ENCODE measurements at places on chromosomes 1 and 21. TPM values are rescaled to one million over a fixed set of nuclear protein-coding genes. Genes with fewer than 3 reads are reported as not detected.

FHAD1 gene
- total RNA-seq: not detected

RIMKLA gene
- not detected for total RNA-seq

ITGB3BP gene
- total RNA-seq: 113 TPM

LCK gene
- 135 TPM for total RNA-seq

BRDT gene
- total RNA-seq: not detected

S100A7 gene
- not detected for total RNA-seq

BMP8B gene
- total RNA-seq: 0.34 TPM

RASSF5 gene
- 30.0 TPM for total RNA-seq

TRIM67 gene
- total RNA-seq: 0.06 TPM

B3GALT5 gene
- total RNA-seq: not detected

DCDC2B gene
- 0.29 TPM for total RNA-seq

F5 gene
- total RNA-seq: not detected

AADACL4 gene
- total RNA-seq: not detected

DNA sequence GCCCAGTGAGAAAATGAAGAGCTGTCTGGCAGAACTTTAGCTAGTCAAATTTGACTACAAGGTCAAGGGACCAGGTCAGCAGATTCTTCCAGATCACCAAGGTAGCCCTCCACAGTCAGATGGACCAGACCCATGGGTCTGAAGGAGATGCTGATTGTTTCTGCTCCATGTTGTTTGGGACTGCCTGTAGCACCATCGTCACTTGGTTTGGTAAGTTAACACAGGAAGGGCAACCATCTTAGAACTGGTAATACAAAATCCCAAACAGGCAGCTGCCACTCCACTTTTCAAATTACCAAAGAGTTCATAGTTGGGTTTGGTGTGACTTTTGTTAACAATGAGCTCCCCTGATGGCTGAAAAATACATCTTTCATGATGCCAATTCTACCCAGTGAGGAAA lies 9.0 kb downstream of the ITPKB start:
- no peak for DNase-seq

DNA sequence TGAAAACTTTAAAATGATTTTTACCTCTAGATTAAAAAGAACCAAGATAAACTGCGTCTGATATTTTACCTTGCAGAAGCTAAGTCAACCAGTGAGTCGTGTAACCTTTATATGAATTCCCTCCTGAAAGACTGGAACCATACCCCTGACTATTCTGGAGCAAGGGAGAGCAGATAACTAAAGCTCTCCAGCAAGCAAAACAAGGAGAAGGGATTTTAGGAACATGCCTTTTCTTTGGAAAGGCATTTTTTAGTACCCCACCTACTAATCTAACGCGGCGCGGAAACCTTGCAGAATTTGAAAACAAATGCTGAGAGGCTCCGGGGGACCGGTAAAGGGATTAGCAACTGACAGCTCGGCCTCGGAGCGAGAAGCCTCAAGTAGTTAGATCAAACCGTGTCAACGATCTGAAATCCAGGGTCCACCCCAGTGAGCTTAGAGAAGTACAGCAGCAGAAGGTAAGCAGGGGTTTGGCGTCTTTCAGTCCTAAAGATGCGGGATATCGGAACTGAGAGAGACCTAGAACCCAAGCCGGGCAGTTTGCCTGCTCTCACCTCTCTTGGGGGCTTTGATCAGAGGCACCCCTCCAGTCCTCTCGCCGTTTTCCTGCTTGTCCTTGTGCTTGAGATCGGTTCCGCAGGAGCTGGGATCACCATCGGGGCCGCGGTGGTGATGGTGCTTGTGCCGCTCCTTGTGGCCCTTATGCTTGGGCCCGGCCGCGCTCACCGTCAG lies 954 bp downstream of the RSBN1 start:
- peak; percentile 55 for DNase-seq

- no peak for DNase-seq
These were observed 2.6 kb downstream of the TXNIP start for GRCh38 chr1:145993618-145994390.

DNA sequence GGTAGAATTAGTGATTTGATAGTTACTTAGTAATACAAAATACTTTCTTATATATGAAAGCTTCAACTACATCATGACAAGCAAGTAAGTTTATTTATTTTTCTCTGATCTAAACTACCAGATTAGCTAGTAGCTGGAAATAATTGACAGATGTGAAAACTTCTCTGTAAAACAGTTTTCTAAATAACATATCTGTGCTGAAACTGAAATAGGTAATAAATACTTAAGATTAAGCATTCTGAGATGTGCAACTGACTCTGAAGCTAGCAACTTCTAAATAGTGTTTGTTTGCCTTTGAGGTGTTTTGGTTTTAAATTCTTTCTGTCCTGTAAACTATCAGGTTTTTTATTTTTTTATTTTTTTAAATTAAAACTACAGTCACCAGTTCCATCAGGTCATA lies 18.5 kb upstream of the LHX8 start:
- no peak for DNase-seq

GRCh38 chr1:98296681-98297080 lies 364.8 kb upstream of the SNX7 start:
- no peak for DNase-seq

DNA sequence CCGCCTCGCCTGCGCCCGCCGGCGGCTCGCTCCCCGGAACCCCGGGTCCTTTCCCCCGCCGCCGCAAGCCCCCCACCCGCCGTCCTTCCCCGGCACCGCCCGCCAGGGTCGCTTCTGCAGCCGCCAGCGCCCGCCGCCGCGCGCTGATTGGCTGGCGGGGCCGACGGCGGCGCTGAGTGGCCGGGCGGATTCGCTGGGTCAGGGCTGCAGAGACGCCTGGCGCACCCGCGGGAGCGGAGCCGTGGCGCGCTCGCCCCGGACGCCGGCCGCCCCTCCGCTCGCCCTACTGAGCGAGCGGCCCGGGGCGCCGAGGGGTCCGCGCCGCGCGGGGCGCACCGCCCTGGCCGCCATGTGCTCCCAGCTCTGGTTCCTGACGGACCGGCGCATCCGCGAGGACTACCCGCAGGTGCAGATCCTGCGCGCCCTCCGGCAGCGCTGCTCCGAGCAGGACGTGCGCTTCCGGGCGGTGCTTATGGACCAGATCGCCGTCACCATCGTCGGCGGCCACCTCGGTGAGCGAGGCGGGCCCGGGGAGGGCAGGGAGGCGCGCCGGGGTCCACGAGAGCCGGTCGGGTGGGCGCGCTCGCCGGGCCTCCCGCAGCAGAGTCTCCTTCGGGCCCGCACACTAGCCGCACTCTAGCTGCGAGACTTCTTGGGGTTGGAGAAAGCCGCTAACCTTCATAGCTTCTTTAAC lies at the start of gene RIMKLA:
Gene RIMKLA (plus strand): TSS at position 207 of the 694 bp plus-strand sequence. CDS start 143 bp downstream, at position 350.
- no peak for DNase-seq

DNA sequence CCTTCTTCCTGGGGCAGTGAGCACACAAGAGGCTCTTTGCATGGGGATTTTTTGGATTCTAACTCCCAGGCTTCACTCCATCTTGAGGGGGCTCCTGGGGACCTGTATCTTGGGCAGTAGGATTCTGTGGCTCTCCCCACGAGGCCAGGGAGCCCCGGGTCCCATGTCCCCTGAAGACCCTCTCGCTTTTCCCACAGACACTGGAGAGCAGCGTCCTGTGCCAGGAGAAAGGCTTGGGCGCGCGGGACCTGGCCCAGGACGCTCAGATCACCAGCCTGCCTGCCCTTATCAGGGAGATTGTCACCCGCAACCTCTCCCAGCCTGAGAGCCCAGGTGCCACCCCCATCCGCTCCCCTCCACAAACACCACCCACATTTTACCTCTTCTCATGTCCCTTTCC lies 735 bp downstream of the CROCC start:
- no peak for DNase-seq

GRCh38 chr1:18336801-18337200 lies 143.9 kb upstream of the KLHDC7A start:
- DNase-seq: no peak

- no peak for DNase-seq
These were observed 9.8 kb downstream of the PLA2G5 start for GRCh38 chr1:20079661-20080305.

DNA sequence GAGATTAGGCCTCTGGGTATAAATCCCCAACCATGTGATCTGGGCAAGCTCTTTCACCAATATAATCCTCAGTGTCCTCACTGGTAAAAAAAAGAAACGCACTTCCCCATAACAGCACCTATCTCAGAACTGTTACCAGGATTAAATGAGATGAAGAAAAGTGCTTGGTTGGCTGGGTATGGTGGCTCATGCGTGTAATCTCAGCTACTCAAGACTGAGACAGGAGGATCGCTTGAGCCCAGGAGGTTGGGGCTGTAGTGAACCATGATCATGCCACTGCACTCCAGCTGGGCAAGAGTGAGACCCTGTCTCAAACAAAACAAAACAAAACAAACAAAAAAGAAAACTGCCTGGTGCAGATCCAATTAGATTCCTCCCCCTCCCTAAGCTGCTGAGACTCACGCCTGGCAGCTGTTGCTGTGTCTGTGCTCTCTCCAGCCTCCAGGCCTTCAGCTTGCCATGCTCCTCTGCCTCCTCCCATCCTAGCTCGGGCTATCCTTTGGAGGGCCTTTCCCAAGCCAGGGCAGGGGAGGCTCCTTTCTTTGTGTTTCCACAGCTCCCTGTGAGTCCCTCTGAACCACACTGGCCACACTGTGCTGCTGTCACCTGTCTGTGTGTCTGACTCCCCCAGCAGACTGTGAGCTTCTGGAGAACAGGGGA lies 19.0 kb downstream of the CYB5RL start:
- DNase-seq: no peak

- no peak for DNase-seq
These were observed 162.2 kb downstream of the DSCAM start for GRCh38 chr21:40684726-40685125.

DNA sequence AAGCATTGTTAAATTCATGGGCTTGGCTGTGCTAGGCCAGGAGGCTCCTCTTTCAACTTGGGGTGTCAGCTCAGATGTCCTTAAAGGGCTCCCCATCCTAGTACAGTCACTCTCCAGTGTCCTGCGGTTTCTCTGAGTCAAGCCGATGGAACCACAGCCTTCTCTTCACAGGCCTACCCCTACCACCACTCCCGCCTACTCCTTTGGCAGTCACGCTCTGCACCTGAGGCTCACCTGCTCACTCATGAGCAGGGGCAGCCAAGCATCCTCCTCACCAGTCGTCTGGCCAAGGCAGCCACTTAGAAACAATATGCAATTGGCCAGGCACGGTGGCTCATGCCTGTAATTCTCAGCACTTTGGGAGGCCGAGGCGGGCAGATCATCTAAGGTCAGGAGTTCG lies 3.6 kb downstream of the ACOT7 start:
- no peak for DNase-seq

DNA sequence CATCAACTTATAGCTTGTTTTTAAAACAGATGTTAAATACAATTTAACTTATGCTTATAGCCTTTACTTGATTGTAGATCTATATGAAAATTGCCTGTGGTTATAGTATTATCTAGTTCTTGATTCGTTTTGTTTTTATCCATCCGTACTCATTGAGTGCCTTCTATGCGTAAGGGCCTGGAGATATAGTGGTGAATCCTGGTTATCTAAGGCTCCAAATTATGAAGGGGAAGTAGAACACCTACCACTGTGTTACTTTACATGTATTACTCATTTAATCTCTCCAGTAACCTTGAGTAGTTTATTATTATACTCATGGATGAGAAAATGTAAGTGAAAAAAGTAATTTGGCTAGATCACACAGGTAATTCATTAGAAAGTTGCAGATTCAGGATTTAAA lies 121.8 kb downstream of the OSBPL9 start:
- DNase-seq: no peak

DNA sequence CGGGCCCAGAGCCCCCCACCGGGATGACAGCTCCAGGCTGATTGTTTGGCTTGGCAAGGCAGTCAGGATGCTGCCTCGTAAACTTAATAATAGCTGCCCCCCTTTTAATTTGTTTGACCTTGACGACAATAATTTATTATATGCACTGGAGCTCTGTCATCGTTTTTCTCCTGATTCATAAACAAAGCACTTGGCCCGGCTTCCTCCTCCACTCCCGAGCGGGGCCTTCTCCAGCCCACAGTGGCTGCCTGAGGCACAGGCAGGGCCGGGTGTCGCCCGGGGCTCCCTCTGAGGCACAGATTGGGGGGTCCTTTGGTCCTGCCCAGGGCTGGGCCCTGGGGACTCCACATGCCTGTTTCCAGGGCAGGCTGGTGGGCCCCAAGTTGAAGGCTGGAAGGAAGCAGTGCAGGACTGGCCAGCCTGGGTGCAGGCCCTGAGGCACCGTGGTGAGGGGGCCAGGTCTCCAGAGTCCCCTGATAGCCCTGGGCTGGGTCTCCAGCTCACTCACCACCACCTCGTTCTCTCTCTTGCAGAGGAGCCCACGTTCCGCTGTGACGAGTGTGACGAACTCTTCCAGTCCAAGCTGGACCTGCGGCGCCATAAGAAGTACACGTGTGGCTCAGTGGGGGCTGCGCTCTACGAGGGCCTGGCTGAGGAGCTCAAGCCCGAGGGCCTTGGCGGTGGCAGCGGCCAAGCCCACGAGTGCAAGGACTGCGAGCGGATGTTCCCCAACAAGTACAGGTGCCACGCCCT lies 52.0 kb upstream of the ARHGEF16 start:
- no peak for DNase-seq

DNA sequence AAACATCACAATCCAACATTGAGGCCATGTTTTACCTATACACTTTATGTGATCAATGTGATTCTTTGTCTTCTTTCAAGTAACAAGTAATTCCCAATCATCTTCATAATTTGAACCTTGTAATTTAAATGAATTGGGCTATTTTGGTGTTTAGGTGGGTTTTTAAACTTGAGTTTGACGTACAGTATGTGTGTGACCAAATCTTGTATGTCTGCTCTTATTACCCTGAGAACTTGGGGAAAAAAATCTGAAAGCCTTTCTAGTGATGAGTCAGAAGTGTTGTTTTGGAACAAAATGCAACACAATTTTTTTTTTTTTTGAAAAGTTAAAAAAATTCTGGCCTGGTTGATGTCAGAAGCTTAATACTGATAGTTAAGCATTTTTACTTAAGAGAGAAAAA lies 68.5 kb downstream of the HHAT start:
- DNase-seq: no peak

DNA sequence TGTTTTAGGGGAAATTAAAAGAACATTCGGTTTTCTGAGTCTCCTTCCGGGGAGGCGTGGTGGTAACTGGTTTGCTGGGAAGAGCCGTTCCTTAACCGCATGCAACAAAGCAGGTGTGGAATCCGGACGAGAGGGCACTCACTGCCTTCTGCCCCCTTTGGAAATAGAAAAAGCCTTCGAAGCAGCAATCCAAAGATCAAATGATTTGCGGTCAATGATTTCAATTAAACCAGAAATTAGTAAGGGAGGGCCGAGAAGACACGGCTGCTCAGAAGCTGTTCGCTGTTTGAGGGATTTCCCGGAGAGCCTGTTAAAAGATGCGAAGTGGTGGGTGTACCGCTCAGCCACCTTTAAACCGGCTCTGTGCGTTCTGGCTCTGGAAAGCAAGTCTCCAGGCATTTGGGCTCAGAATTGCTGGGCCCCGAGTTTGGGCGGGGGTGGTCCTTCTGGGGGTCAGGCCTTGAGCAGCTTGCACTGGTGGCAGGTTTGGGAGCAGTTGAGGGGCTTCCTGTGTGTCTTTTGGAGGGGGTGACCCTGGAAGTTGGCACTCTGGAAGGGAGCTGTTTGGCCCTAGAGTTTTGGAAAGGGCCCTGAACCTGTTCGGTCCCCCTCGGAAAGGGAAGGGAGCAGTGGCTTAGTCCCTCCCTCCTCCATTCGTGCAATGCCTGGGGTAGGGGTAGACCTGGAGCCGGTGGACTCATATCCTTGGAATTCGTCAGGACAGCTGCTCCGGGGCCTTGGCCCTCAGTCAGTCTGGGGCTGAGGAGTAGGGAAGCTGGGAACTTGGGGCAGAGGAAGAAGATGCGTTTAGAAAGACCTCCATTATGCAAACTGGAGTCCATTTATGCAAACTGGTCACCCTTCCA lies 3.1 kb downstream of the SIM2 start:
- no peak for DNase-seq

All from OCI-LY7 (cell line).